ENCODE measurements at places on chromosomes 16 and 17.
A peak's percentile ranks its signal among the peaks of the same experiment; 100 is the strongest.

DNA sequence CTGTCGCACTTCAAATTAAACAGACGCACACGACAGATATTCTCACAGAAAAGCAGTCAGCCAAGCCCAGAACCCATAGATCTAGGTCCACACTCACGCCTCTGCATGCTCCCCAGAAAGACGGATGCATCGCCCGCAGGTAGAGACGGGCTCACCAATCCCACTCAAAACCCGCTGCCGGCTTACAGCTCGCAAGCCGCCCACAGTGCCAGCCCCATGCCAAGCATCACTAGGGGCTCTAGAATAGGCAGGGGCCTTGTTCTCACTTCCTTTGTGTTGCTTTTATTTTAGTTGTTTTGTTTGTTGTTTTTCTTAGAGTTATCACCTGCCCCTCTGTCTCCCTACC lies 336 bp upstream of the BMERB1 start:
- DNase-seq = no peak

DNA sequence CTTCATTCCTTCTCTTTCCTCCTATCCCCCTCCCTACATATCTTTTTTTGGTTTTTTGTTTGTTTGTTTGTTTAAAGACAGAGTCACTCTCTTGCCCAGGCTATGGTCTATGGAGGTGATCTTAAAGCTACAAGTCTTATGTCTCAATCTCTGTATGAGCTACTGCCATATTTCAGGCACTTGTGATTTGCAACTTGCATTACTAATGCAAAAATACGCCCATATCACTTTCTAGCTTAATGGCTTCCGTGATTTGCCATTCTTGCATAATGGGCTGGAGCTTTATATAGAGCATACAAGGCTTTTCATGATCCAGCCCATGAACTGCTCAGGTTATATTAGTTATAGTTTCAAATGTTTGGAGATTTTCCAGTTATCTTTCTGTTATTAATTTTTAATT lies 7.5 kb downstream of the CFAP97D1 start:
- no peak for DNase-seq

DNA sequence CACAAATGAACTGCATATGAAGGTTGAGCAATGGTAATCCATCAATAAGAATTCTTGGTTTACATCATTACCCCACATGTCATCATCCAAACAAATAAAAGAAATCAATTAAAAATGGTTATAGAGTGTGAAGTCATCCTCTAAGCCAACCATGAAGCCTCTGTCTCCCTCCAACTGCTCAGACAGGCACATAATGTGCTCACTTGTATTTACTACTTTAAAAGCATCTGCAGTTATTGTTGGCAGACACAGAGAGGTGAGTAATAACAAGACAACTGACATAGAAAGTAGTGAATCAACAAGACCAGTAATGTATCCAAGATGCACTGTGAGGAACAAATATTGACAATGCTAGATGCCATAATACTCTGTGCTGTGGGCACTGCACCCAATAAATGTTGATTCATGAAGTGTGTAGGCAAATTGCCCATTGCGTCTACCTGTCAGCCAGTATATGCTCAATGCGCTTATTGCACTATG lies 20.0 kb downstream of the ADAMTS18 start:
- no peak for DNase-seq

- DNase-seq = no peak
Observed at GRCh38 chr16:89801800-89802199, 14.6 kb downstream of the FANCA start.

DNA sequence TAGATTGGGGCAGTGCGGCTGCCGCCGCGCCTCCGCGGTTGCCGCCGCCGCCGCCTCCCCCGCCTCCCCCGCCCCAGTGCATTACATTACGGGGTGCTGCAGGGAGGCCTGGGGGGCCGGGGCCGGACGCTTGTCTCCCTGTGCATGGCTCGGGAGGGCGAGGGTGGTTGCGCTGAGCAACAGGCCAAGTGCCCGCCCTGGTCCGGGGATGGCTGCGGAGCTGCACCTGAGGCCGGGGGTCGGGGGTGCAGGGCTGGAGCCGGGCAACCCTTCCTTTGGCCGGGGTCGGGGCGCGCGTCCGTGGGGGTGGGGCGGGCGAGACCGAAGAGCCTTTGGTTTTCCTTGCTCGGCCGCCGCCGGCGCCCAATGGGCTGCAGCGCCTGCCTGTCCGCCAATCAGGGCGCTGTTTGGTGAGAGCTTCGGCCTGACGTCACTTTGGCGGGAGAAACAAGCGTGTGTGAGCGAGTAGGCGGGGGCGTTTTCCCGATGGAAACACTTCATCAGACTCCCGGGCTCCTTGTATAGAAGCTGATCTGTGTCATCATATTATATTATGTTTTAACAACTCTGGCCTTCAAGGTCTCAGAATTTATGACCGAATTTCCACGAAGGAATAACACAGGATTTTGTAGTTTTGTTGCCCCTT lies 941 bp upstream of the FBXL20 start:
- peak; percentile 91 for DNase-seq

GRCh38 chr16:11705311-11706025 lies 37.2 kb downstream of the TXNDC11 start:
- no peak for DNase-seq

GRCh38 chr17:77356109-77356689 lies 215.4 kb downstream of the SEC14L1 start:
- DNase-seq = no peak

GRCh38 chr16:47486856-47487255 lies 25.7 kb downstream of the PHKB start:
- no peak for DNase-seq

- no peak for DNase-seq
Observed at GRCh38 chr17:40251576-40251975, 32.5 kb downstream of the WIPF2 start.

GRCh38 chr16:49453021-49453420 lies 79.4 kb downstream of the C16orf78 start:
- no peak for DNase-seq

- no peak for DNase-seq
Observed at GRCh38 chr17:79777120-79777893, 641 bp upstream of the CBX2 start.

DNA sequence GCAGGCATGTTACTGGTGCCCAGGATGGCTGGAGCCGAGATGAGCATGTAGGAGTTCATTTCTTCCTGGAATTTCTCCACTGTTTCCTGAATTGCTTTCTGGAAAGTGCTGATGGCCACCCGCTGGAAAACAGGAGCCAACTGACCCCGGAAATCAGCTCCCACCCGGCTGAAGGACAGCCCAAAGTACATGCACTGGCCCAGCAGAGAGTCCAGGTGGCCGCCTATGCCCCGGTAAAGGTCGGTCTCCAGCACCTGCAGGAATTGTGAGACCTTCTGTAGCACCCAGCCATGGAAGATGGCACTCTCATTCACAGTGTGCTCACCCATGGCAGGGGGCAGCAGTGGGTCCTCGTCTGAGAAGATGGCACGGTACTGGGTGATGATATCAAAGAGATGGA lies 4.3 kb upstream of the PDF start:
- DNase-seq = no peak

- DNase-seq = peak; percentile 40
Observed at GRCh38 chr17:17749921-17750320, 68.7 kb downstream of the RAI1 start.

- DNase-seq = no peak
Observed at GRCh38 chr17:77737442-77738265, 220.8 kb upstream of the TNRC6C start.

All from T-cell (primary cell).